ENCODE measurements at places on chromosomes 13 and 19.

DNA sequence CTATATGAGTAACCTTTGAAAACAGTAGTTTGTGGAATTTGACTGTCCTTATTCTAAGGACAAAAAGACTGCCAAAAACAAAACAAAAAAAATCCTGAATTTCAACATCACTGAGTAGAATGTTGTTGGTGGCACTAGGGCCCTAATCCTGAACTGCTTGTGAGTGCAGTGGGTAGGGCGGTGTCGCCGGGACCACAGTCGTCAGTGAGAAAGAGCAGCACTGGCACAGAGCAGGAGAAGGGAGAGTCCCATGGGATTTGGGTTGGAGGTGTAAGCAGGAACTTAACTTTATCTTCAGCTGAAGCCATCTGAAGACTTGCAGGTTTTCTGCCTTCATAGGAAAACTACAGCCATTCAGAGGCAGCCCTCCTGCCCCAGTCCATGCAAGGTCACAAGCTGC lies 5.6 kb downstream of the PCID2 start:
- no peak for DNase-seq

- no peak for DNase-seq
These were observed 137.1 kb upstream of the WASF3 start for GRCh38 chr13:26420282-26420960.

DNA sequence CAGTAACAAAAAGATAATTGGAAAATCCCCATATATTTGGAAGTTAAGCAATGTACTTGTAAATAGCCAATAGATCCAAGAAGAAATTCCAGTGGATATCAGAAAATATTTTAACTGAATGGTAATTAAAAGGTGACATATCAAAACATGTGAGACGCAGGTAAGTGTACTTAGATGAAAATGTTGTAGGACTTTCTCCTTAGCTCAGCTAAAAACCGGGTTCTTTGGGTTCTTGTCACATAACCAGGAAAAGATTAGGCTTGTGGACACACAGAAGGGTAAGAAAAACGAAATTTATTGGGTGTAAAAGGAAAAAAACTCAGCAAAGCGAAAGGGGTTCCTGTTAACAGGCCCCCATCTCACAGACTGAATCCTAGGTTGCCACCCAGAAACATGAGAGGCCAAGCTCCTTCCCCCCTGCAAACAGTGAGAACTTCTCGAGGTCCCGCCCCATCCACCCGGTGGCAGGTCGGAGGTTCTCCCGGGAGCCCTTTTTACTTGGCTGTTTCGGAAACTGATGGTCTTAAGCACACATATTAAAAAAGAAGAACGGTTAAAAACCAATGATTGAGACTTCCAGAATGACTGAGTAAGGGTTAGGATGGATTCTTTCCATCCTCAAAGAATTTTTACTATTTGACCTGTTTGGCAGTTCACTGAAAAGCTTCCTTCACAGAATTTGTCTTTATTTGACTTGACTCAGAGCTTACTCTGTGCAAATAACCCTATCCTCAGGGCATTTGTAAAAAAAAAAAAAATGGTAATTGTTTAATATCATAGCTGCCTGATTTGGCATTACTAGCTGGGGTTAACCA lies 3.1 kb upstream of the CCDC70 start:
- no peak for DNase-seq

GRCh38 chr13:72851678-72852014 lies 69.7 kb downstream of the PIBF1 start:
- no peak for DNase-seq

Measured in CD4-positive, alpha-beta T cell treated with Interleukin-10 for 1 hour (primary cell).